ENCODE measurements at places on chromosomes 3 and 15. TPM values are rescaled to one million over a fixed set of nuclear protein-coding genes. Genes with fewer than 3 reads are reported as not detected.

- no peak overlapping the region for H3K27ac ChIP-seq
- H3K27me3 ChIP-seq: no peaks in the 10 kb centered on the region
- no peaks in the 10 kb centered on the region for H3K4me1 ChIP-seq
- H3K36me3 ChIP-seq: no peaks in the 10 kb centered on the region
Observed at GRCh38 chr3:117266806-117267205, 557.2 kb downstream of the TUSC7 start.

- no peak overlapping the region for H3K27ac ChIP-seq
- no peak for DNase-seq
- H3K4me3 ChIP-seq: no peak overlapping the region
- H3K4me1 ChIP-seq: peaks cover 4% of the 10 kb centered on the region
- H3K27me3 ChIP-seq: no peaks in the 10 kb centered on the region
Observed at GRCh38 chr3:133855772-133856171, 39.9 kb downstream of the RAB6B start.

DNA sequence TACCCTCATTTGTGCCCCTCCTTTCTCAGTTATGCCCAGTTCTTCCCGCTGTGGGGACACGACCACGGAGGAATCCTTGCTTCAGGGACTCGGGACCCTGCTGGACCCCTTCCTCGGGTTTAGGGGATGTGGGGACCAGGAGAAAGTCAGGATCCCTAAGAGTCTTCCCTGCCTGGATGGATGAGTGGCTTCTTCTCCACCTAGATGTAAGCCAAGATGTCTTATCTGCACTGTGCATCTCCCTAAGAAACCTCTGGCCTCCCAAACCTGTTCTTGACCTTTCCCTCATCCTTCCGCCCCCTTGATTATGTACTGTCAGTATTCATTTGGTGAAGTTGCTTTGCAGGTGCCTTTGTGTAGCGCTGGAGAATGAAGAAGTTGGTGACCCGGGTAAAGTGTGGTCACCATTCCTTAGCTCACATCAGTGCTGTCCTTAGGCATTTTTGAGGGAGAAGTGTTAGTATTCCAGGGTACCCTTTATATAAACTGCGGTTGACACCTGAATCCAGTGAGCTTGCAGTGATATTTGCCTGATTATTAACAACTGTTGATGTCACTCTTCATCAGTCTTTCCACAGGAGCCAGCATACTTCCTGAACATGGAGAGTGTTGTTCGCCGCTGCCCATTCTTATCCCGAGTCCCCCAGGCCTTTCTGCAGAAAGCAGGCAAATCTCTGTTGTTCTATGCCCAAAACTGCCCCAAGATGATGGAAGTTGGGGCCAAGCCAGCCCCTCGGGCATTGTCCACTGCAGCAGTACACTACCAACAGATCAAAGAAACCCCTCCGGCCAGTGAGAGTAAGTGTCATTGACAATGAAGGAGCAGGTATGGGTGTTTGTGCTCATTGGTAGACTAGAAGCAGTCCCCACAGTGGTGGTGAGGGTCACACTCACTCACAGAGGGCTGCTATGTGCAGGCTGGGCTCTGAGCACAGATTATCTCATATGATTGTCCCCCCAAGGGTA is 966 bp downstream of the ALAS1 start:
- peak overlapping the region; percentile 97 for H3K4me3 ChIP-seq
- peaks cover 38% of the 10 kb centered on the region for H3K4me1 ChIP-seq
- H3K27ac ChIP-seq: peak overlapping the region; percentile 82
- H3K36me3 ChIP-seq: peaks cover 43% of the 10 kb centered on the region
- no peak for DNase-seq

GRCh38 chr15:40029979-40030893 is 8.7 kb downstream of the SRP14 start:
- no peak for DNase-seq
- no peaks in the 10 kb centered on the region for H3K4me1 ChIP-seq
- H3K27me3 ChIP-seq: no peaks in the 10 kb centered on the region

The PLA2G4D gene
- not detected for total RNA-seq

The BNC1 gene
- total RNA-seq: not detected

Measured in activated B cell treated with CpG ODN at 0.5 μM for 24 hours (primary cell).